ENCODE measurements at places on chromosomes 6 and 20.

DNA sequence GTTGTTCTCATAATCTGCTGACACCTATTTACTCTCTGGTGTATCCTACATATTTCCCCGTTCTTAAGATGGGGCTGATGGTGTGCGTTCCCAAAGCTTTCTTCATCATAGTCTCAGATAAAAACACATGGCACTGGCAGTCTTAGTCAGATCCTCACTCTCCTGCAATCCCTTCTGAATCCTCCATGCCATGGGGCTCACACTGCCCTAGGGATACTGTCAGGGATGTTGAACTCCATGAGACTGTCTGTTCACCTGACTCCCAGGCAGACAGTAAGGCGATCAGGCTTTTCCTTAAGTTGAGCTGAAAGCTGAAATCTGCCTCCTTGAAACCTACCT is 76.0 kb downstream of the SLX4IP start:
- no peak for DNase-seq

GRCh38 chr6:118886641-118887040 is 7.3 kb upstream of the ASF1A start:
- DNase-seq: no peak

DNA sequence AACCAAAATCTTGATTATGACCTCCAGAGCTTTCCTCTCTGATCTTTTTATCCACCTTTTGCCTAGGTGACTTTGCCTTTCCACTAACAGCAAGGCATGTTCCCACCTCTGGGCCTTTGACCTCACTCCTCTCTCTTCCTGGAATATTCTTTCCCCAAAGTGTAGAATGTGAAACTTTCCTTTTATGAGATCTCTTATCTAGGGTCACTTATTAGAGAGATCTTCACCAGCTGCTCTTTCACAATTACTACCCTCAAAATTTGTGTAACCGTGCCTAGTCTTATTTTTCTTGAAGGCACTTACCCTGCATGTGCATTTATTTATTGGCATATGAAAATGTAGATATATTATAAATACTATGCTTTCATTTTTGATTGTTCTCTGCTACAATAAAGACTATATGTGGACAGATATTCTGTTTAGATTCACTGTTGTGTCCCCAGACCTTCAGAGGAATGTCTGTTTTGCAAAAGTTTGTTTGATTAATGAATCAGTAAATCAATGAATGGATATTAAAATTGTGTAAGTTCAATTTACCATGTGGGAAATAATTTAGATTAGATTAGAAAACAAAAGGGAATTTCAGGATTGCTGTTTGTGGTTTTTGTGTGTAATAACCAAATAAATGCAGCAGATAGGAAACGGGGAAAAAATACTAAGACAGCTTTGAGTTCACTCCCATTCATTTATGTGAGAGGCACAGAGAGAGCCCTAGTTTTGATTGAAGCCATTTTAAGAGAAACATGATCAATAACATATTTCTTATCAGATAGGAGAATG is 207.0 kb downstream of the ADGB start:
- no peak for DNase-seq

DNA sequence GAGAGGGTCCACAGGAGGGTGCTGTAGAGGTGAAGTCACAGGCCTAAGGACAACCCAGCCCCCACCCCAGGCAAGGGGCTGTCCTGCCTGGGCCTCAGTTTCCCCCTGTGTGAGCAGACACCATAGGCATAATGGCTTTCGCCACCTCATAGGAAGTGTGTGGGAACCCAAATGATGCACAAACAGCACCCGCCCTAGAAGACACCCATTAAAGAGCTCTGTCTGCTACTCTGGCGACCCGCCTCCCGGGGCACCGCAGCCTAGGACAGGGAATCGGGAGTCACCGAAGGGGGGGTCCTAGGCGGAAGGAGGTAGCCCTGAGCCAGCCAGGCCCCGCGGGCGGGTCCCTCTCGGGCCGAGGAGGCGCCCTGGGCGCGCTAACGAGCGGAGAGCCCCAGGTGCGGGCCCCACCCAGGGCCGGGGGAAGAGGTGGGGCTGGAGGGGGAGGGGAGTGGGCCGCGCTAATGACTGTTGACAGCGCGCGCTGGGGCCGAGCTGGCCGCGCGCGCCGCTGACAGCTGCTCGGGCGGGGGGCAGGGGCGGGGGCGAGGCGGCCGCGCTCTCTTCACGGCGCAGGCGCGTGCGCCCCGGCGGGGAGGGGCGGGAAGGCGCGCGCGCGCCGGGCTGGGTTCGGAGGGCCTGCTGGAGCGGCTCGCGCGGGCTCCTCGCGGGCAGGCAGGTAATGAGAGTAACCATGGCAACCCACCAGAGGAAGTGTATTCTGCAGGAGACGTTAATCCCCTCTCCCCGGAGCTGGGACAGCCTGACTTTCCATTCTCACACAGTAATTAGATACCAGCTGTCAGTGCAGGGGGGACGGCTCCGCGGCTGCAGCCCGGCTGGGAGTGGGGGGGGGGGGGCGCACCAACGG is 48.9 kb downstream of the NOL4L start:
- DNase-seq: no peak

DNA sequence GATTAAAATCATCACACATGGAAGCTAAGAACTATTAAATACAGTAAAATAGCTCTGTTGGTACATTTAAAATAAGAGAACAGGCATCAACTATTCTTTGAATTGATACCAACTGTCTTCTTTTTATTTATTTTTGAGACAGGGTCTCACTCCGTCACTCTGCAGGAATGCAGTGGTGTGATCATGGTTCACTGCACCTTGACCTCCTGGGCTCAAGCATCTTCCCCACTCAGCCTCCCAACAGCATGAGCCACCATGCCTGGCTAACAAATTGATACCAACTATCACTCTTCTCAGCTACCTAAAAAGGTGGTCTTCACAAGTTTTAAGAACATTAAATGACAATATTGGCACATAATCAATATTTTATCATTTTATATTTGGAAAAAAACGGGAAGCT is 7.8 kb upstream of the PNISR start:
- DNase-seq: no peak

DNA sequence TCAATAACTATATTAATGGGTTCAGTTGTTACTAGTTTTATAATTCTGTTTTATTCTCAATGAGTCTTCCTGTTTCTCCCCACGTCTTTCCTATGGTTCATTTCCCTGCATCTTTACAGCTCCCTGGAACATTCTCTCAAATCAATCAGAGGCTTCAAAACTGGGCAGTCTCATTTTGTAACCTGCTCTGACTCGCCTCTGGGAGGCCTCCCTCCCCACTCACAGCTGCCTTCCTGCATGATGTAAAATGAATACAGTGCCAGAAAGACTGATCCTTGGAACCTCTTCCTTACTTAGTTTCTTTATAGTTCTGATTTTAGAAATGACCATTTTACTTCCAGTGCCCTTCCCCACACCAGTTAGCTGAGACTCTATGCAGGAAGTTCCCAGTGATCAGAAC is 103.9 kb downstream of the ESR1 start:
- no peak for DNase-seq

GRCh38 chr6:125853168-125853567 is 62.4 kb downstream of the NCOA7 start:
- no peak for DNase-seq

- peak; percentile 18 for DNase-seq
Observed at GRCh38 chr20:5316188-5317158, at the start of gene PROKR2. Gene PROKR2, minus strand, starts transcription at chr20:5316954. Its CDS starts 2,585 bp downstream, at chr20:5314369.

DNA sequence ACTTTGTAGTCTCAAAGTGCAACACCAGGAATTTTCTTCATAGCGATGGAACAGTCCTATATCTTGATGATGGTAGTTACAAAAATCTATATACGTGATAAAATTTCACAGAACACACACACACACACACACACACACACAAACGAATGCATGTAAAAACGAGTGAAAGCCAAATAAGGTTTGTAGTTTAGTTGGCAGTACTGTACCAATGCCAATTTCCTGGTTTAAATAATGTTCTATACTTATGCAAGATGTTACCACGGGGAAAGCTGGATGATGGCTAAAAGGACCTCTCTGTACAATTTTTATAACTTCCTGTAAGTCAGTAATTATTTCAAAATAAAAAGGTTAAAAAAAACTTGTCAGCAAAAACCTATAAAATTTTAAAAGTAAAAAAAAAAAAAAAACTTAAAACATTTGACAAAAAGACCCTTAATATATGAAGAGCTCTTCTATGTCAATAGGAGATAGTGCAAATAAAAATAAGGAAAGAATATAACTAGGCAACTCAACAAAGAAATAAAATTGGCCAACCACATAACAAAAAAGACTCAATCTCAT is 37.6 kb downstream of the PDSS2 start:
- DNase-seq: no peak

GRCh38 chr6:6703699-6704098 is 115.2 kb downstream of the LY86 start:
- DNase-seq: no peak

DNA sequence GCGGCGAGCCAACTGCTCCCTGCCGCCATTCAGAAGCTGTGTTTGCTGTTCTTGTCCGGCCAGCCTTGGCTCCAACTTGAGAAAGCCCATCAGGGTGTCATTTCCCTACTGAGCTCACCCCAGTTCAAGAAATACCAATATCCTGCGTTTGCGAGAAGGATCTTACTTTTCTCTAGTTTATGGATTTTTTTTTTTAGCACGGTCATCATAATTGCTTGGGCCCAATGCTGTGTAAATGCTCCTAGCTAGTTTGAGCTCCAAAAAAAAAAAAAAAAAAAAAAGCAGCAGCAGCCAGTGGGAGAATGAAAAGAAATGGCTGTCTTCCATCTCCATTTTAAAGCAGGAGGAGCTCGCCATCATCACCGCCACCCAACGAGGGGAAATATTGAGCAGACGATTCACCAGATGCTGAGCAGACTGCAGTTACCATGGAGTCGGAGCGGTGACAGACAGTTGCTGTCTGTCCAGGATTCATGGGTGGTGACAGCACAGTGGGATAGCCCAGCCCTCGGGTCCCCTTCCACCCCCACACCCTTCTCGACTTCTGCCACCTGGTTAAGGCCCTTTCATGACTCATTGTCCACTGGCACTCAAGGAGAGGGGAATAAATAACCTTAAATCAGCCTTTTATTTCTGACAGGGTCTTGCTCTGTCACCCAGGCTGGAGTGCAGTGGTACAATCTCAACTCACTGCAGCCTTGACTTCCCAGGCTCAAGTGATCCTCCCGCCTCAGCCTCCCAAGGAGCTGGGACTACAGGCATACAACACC is 132.4 kb upstream of the SNX9 start:
- no peak for DNase-seq
